ENCODE measurements at places on chromosomes 4 and X.

- DNase-seq: no peak
Measured at GRCh38 chr4:48195374-48195773, 61.3 kb upstream of the TXK start.

GRCh38 chr4:39032218-39033085 is at the start of gene TMEM156:
Gene TMEM156 (minus strand): TSS chr4:39032409. CDS start chr4:39032313, 96 bp downstream.
- no peak for DNase-seq

DNA sequence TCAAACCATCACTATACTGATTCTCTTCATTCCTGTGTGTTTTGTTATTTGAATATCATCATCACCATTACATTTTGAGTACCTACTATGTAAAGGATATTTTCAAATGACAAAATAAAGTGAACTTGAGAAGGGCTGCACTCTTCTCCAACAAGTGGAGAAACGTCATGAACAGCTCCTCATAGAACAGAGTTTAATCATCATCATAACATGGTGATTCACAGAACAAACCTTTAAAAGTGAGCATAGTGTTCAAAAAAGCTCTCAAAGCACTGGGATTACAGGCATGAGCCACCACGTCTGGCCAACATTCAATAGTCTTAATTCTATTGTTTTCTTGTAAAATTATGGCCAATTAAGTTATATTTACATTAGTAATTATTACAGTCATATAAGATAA is 993.9 kb downstream of the PDHA2 start:
- no peak for DNase-seq

DNA sequence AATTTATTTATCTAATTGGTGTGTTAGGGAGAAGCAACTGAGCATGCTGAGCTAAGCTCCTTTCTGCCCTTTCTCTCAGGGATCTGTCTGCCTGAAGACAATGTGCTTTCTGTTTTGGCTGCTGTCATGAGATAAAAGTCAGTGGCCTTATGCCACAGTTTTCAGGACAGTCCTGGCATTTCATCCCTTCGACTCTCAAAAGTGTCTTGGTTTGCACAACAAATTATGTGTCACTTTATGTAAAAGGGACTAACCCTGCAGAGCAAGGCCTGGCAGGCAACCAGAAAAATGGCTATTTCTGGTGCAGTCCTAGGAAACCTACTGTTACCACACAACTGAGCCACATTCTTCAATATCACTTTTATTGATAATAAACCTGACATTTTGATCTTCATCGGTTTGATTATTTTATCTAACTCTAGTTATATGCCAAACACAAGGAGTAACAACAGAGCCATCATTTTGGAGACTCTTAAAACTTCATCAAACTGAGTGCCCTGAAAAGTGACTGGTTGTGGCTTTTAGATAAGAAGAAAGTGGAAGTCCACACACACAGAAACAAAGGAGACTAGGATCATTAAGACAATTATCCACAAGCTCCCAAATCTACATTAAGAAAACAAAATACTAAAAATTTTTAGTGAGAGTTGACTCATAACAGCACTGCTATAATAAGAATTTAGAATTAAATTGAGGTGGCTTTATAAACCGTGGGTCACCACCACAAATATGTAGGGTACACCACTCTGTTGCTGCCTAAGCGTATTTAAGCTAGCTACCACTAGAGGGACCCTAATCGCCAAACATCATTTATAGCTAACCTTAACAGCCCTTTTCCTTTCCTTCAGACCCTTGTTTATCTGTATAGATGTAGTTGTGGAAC is 95.9 kb upstream of the PTPN13 start:
- no peak for DNase-seq

DNA sequence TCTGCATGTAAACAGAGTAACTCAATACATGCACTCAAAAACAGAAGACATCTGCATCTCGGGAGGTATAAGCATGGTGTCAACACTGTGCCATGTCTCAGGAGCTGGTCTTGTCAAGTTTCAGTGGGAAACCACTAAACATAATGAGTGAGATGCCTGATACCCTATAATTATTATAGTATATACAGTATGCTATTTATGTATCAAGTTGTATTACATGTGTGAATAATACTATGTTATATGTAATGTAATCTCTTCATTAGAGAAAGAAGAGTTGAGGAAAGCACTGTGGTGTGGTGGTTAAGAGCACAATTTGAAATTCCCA is 2.5 kb downstream of the PPBP start:
- DNase-seq: no peak

Data from CD4-positive, alpha-beta T cell treated with Interleukin-15 for 1 hour (primary cell).